ENCODE measurements at places on chromosomes 3 and 15.

DNA sequence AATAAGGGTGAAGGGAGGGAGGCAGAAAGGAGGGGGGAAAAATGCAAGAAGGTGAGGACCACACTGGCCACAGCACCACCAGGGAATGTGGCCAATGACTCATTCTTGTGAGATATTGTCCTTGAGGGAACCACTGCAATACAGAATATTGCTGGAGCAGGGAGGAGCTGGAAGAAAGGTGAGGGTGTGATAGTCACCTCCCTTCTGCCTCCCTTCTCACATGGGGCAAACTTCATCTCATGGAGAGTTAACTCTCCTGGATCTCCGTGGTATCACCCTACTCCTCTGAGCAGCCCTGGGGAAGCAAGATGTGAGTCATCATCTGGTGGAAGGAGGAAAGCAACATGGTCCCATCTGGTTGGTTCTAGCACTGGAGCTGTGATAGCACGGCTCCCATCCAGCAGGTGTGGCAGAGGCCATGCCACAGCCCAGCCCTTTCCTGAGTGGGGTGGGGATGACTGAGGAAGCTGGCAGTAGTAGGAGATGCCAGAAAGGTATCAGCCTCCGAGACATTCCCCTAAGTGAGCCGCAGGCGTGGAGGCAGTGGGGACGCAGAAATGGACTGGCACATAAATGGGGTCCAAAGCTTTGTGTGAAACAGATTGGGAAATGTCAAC lies 115.9 kb upstream of the LPP start:
- DNase-seq = no peak

DNA sequence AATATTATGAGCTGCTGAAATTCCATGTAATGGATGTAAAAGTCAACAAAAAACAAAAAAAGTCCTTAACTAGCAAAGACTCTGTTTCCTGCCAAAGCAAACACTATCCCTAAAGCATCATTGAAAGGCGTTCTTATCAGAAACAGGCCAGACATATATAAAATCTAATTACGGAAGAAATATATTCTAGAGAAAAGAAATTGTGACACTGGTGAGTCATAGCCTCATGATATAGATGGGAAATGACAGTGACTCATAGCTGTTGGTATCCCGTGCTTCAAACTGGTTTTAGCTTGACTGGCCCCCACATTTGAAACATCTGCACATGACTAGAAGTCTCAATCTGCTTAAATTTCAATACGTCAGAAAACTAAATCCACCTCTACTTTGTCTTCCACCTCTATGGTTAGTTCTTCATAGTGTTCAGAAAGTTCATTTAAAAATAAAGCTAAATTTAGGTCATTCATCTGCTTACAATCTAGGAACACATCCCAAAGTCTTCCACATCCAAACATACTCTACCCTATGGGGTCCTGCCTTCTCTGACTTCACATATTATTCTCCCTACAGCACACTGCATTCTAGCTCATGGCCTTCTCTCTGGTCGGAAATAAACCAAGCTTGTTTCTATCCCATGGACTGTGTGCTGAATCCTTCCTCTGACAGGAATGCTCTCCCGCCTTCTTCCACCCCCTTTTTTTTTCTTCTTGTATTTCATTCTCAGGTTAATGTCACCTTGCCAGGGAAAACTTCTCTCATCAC lies 456.3 kb upstream of the ARRDC4 start:
- no peak for DNase-seq

GRCh38 chr3:56792193-56792592 lies 9.6 kb downstream of the ARHGEF3 start:
- DNase-seq = no peak

GRCh38 chr15:39454189-39454986 lies 126.5 kb upstream of the THBS1 start:
- DNase-seq = no peak

DNA sequence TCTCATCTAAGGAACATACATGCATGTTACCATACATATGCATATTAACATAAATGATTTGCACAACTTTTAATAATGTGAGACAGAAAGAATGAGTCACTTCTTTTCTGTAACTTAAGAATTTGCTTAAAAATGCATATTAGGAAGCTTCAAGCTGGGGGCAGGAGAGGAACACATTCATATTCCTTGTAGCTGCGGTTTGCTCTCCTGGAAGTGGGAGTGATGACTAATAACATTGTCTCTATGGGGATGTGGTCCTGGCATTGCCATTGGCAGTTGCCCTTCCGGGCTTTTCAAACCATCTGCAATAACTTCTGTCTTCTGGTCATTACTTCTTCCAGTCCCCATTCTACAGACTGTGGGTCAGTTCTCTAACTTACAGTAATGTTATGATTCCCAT lies 15.6 kb downstream of the CHST2 start:
- peak; percentile 79 for DNase-seq

- no peak for DNase-seq
Measured at GRCh38 chr3:178420033-178420432, 116.2 kb upstream of the KCNMB2 start.

DNA sequence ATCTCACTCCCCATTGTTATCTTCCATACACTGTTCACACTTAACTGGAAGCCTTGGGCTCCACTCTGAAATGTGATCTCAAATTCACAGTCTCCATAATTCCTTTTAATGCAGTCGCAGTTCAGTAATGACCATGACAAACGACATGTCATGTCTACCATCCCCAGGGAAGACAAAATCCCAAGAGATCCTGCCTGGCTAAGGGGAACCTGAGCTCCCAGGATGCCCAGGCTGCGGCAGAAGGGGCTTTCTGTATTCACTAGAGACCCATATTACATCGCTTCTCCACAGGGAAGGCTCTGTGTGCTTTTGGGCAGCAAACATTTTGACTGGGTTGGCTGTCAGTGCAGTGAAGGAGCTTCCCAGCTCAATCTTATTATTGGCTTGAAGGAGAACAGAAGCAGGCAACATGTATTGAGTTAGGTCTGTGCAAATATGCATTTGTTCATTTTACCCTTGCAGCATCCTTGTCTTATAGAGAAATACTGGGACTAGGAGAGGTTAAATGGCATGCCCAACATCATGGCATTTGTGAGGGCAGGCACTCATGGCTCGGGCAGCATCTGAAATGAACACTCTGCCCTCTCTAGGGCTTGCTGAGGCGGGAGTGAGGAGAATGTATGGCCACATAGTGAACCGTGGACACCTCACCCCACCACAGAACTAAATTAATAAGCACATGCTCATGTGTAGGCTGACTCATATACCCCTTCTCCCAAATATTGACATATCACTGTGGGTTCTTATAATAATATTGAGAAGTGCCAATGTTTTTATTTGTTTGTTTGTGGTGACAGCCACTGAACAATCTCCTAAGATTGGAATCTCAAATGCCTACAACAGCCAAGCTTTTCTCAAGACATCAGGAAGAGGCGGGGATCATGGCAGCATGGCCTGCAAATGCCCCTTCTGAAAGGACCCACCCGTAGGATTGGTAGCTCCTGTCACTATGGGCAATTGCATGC lies 141.6 kb upstream of the FOXB1 start:
- DNase-seq = no peak

- no peak for DNase-seq
Measured at GRCh38 chr3:128607710-128608048, 42.9 kb downstream of the RPN1 start.

DNA sequence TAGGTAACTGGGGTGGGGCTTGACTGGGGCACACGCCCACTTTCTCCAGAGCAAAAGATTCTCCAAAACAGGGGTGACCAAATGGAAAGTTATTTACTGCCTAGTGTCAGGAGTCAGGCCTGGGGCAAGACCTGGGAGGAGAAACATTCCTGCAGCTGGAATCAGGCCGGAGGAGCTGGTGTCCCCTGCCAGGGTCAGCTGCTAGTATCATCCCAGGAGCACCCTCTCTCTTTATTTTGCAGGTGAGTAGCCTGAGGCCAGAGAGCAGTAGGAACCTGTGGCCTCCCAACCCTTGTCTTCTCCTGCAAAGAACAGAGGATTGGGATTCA lies 32.9 kb downstream of the DNAJB8 start:
- no peak for DNase-seq

Measured in AG04450 (cell line).